Activated naive CD4-positive, alpha-beta T cell treated with Interleukin-2 at 50 U/mL for 16 hours (primary cell): ENCODE measurements at places on chromosomes 7 and 10.

GRCh38 chr7:92737706-92738105 is 98.7 kb downstream of the CDK6 start:
- DNase-seq = no peak

- no peak for DNase-seq
These were observed 93.3 kb downstream of the KAT6B start for GRCh38 chr10:74919671-74920070.

DNA sequence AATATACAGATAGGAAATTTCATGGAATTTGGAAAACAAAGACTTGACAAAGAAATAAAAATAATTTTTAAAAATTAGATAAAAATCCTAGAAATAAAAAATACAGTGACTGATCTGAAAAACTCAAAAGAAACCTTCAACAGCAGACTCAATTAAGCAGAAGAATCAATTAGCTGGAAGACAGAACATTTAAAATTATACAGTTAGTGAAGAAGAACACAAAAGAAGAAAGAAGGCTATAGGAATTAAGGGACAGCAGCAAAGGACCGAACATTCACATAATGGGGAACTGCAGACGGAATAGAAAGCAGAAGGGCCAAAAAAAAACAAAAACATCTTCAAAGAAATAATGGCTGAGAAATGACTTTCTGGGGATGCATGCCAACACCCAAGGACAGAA is 314.5 kb downstream of the CRPPA start:
- no peak for DNase-seq

GRCh38 chr7:8391353-8392062 is 41.9 kb upstream of the NXPH1 start:
- DNase-seq = no peak

DNA sequence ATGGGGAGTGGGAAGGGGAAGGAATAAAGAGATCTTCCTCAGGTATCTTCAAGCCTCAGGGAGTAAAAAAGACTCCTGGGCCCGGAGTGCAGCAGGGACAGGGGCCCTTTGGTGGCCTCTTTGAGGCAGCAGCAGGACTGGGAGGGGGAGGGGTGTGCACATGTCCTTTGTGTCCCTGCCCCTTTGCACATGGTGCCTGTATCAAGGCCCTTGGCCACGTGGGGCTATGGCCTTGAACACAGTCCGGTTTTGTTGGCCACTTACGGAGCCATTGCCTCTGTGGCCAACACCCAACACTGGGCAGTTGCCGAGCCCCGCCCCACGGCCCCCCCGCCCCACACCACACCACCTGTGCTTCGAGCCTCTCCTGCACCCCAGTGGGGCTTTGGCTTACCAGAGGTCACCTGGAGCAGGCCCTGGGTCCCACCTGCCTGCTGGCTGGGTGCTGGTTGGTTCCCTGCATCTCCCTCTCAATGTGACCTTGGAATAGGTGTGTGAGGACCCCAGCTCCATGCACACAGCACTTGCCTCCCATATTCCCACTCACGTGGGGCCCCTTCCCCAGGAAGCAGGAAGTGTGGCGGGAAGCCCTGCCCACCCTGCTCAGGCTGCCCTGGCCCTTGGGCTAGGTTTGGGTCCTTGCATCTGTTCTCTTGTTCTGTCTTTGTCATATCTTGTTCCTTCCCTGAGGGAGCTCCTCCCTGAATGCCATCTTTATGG is 5.4 kb downstream of the SAP25 start:
- no peak for DNase-seq

GRCh38 chr7:106344861-106345260 is 60.1 kb upstream of the NAMPT start:
- DNase-seq = no peak

GRCh38 chr7:5491251-5492019 is 67.8 kb upstream of the TNRC18 start:
- no peak for DNase-seq

- no peak for DNase-seq
These were observed 80.3 kb upstream of the UCN3 start for GRCh38 chr10:5284311-5285057.

GRCh38 chr7:130641040-130641439 is 27.5 kb downstream of the COPG2 start:
- no peak for DNase-seq

GRCh38 chr7:51620706-51621105 is 304.1 kb upstream of the COBL start:
- no peak for DNase-seq

GRCh38 chr10:75487087-75487754 is 55.8 kb downstream of the LRMDA start:
- no peak for DNase-seq

GRCh38 chr10:133059571-133059970 is 28.2 kb upstream of the ADGRA1 start:
- no peak for DNase-seq

DNA sequence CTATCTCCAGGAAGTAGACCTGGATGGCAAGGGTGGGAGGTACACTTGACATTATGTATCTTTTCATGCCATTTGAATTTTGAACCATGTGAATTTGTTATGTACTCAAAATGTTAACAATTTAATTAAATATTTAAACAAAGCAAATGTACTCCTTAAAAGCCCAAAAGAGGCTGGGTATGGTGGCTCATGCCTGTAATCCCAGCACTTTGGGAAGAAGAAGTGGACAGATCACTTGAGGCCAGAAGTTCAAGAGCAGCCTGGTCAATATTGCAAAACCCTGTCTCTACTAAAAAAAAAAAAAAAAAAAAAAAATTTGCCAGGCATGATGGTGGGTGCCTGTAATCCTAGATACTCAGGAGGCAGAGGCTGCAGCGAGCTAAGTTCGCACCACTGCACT is 136.9 kb upstream of the ASAH2 start:
- no peak for DNase-seq

- DNase-seq = no peak
These were observed 158.1 kb downstream of the CTNNA3 start for GRCh38 chr10:67537906-67538305.

DNA sequence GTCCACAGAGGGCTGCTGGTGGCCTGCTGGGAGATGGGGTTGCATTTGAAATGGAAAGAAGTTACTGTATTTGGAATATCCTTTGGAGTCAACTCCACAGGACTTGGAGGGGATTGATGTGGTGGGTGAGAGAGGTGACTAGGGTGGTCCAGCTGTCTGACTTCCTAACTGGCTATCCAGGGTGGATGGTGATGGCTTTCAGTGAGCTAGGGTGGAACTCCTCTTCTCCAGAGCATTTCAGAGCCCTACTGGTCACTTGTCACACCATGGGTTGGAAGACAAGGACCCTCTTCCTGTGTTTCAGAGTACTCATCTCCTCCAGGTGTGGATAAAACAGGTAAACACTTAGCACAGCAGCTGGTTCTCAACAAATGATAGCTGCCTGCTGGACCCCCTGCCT is 3.3 kb upstream of the ADAMTS14 start:
- no peak for DNase-seq

DNA sequence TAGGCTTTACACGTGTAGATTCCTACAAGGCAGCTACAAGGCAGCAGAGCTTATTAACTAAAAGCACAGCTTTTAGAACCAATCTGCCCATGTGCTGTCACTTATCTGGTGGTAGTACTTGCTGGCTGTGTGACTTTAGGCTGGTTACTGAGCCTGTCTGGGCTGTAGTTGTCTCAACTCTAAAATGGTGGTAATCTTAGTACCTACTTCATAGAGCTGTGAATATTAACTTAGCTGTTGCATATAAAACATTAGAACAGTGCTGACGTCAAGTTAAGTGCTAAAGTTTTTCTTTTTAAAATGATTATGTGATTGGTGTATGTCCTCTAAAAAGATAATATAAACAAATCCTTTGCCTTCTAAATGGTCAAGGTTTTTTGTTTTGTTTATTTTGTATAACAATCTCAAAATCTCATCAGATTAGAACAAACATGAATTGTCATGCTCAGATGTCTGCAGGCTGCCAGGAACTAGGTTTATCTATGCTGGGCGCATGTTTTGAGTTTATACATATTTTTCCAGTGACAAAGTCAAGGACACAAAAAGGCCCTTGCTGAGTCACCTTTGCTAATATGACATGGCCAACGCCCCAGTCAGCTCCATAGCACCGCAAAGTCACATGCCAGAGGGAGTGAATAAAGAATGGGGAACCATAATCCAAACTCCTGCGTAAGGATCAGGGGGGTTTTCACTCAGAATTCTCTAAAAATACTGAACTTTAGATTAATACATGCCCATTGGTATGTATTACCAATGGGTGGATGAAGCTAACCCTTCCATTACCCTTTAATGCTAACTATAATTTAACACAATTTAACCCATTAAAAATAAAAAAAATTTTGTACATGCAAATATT is 39.8 kb upstream of the ARL4A start:
- DNase-seq = no peak

DNA sequence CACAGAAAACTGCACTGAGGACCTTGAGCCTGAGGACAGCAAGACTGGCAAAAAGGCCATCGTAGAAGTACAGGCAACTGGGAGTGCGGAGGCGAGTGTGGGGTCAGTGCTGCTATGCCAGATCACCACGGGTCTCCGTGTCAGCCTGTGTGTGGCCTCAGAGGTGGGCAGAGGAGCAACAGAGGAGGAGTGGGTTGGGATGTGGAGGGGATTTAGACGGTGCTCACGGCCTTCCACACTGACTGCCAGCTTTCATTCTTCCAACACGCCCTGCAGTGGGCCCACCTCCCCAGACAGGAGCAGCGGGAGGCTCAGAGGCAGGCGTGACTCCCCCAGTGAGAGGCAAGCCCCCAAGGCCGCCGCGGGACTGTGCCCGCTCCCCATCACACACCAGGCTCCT is 17.0 kb upstream of the ZMIZ1 start:
- DNase-seq = no peak

- no peak for DNase-seq
These were observed 3.7 kb downstream of the ANXA11 start for GRCh38 chr10:80201608-80202141.

DNA sequence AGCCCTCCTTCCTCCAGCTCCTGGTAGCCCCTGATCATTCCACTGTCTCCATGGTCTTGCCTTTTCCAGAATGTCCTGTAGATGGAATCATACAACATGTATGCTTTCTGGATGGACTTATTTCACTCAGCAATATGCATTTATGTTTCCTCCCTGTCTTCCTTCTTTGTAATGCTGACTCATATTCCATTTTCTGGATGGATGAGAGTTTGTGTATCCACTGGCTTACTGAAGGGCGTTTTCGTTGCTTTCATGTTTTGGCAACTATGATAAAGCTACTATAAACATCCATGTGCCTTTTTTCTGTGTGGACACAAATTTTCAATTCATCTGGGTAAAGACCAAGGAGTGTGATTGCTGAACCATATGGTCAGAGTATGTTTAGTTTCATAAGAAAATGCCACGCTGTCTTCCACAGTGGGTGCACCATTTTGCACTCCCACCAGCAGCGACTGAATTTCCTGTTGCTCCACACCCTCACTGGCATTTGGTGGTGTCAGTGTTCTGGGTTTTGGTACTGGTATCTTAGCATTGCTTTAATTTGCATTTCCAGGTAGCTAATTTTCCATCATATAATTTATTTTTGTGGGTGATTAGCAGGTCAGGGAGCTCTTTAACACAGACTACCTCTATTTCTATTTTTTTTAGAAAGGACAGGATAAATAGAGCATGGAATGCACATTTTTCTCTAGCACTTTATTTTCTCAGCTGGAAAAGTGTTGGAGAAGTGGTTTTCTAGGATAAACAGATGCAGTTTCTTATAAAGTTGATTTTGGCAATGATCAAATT is 252.2 kb downstream of the WDR37 start:
- no peak for DNase-seq

GRCh38 chr10:775245-776075 is 86.0 kb upstream of the DIP2C start:
- DNase-seq = no peak

- DNase-seq = no peak
These were observed 182.2 kb upstream of the INHBA start for GRCh38 chr7:41885078-41885477.

DNA sequence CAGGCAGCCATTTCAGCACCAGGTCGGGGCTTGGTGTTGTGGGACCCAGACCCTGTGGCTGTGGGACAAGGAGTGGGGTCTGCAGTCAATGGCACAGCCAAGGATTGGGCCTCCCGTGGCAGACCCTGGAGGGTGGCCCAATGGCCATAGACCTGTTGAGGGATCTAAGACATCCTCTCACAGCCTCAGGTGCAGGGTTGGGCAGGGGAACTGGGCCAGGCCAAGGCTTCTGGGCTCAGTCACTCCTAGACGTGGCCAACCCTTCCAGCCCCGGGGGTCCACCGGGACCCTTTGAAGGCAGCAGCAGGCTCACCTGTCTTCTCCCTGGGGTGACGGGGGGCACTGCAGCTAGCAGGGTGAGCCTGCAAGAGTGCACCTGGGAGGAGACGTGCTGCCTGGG is 45.7 kb upstream of the DPYSL4 start:
- no peak for DNase-seq

DNA sequence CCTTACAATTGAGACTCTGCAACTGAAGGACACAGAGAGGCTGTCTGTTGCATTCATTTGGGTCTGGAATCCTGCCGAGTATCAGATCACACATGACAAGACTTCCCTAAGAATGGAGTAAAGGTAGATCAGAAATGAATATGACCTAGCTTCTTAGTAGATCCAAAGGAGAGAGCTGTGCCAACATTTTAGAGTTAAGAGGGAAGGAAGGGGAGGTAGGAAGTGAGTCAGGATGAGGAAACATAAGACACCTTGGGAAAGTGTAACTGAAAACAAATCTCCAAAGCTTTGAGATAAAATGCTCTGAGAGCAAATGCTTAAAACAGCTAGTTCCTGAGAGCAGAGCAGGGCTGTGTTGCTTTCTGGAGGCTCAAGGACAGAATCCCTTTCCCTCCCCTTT is 6.1 kb upstream of the SLC25A13 start:
- DNase-seq = no peak

- DNase-seq = no peak
These were observed 9.3 kb downstream of the TFEC start for GRCh38 chr7:116021237-116021636.

GRCh38 chr7:104982308-104983075 is 31.5 kb upstream of the KMT2E start:
- DNase-seq = no peak

DNA sequence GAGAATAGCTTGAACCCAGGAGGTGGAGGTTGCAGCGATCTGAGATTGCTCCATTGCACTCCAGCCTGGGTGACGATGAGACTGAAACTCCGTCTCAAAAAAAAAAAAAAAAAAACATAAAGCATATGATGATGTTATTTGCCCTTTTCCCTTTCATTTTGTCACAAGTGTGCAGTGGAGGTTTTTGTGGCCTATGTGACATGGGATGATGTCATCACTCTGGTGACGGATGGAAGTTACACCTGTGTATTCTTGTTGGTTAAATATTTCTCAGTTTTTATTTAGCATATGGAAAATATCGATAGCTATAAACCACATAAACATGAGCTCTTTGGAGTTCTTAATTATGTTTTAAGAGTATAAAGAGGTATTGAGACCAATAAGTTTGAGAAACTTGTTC is 71.8 kb upstream of the EMX2 start:
- no peak for DNase-seq

DNA sequence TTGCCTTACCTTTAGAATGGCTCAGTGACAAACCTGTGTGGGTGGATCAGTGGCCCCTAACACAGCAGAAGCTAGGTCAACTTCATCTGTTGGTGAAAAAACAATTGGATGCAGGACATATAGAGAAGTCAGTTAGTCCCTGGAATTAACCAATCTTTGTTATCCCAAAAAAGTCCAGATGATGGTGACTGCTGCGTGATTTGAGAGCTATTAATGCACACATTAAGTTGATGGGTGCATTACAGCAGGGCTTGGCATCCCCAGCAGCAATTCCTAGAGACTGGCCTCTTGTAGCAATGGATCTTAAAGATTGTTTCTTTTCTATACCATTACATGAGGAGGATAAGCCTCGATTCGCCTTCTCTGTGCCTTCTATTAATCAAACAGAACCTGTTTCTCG is 33.3 kb downstream of the OR13A1 start:
- DNase-seq = no peak

- DNase-seq = no peak
These were observed 30.7 kb upstream of the AQP1 start for GRCh38 chr7:30880941-30881340.
